ENCODE measurements at places on chromosomes 6 and 20.

DNA sequence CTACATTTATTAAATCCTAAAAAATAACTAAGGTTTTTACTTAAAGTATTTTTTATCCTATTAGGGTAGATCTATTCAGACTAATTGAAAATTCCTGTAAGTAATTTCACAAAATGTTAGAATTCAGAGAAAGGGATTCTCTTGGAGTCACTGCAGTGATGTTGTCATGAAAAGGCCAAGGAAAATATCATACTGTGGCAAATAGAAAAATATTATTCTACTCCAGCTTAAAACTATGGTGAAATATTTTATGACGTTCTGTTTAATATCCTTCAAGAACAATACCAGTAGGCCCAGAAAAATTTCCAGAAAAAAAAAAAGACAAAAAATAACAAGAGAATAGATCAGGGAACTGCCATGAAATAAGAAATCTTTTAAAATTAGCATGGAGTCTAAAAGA lies 73.6 kb downstream of the FILIP1 start:
- DNase-seq: no peak

- no peak for DNase-seq
Observed at GRCh38 chr6:163019926-163020325, 292.2 kb downstream of the PACRG start.

GRCh38 chr6:56772737-56773184 lies 130.1 kb upstream of the DST start:
- DNase-seq: no peak

DNA sequence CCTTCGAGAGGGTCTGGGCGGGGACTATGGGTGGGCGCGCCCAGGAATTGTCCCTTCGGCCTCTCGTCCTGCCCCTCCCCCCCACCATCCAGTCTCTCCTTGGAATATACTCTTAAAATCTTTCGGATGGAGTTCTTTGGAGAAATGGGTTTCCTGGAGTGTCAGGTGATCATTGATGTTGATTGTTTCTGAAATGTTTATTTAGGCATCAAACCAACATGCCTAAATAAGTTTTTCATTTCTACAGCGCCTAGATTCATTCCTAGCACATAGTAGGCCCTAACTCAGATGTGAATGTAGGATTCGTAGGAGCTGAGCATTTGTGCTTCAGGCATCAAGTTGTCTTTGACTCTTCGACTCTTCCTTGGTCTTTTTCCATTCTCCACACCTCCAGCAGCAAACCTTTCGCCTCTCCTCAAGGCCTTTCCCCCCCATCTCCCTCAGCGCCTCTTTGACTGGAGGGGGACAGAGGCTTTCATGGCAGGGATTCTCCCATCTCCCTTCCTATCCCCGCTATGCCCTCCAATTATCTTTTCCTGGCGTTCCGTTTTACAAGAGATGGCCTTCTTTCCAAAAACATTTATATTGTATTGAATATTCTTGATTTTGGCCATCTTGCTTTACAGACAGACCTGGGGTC lies 610 bp downstream of the CASP8AP2 start:
- DNase-seq: no peak

GRCh38 chr6:6655805-6656251 lies 67.3 kb downstream of the LY86 start:
- peak; percentile 53 for DNase-seq

GRCh38 chr6:131756039-131756438 lies 45.2 kb upstream of the CTAGE9 start:
- DNase-seq: no peak

DNA sequence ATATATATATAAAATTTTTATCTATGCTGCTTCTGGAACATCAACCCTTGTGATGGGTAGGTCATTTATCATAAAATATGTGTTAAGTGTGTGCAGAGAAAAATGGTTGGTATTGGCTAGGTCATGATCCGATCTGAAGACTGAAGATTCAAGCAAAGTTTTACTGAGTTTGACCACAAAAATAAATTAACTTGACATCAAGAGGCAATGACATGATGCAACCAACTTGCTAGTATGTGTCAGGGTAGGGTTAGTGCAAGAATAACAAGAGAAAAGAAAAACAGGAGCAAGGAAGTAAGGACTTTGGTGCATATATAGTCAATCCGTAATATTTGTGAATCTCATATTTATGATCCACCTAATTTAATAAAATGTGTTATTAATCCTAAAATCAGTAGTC lies 1202.0 kb upstream of the ADGRB3 start:
- DNase-seq: no peak

- DNase-seq: no peak
Observed at GRCh38 chr20:17024513-17025119, 202.2 kb upstream of the PCSK2 start.

DNA sequence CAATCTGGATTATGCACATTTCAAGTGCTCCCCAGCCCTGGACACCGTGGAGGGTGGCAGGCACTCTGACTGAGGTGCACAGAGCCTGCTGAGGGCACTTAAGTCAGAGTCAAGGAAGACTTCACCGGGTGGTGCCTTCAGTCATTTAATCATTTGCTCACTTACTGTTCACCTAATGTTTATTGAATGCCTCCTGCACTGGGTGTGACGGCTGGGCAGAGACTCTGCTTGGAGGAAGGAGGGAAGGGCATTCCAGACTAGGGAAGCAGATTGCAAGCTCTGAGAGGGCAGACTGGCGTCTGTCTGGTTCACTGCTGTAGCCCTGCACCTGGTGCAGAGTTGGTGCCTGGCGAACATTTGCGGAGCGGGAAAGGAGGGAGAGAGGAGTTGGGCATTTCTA lies 54.2 kb upstream of the FAM83D start:
- no peak for DNase-seq
